Mesothelial cell of epicardium (in vitro differentiated cells): ENCODE measurements at places on chromosomes 4 and X.

GRCh38 chrX:133983974-133984845, 1.2 kb downstream of the GPC3 start:
- no peak for DNase-seq

GRCh38 chrX:155070038-155070437, 898 bp downstream of the CMC4 start:
- DNase-seq = no peak

GRCh38 chr4:184019076-184019475, 114.0 kb downstream of the STOX2 start:
- DNase-seq = no peak

DNA sequence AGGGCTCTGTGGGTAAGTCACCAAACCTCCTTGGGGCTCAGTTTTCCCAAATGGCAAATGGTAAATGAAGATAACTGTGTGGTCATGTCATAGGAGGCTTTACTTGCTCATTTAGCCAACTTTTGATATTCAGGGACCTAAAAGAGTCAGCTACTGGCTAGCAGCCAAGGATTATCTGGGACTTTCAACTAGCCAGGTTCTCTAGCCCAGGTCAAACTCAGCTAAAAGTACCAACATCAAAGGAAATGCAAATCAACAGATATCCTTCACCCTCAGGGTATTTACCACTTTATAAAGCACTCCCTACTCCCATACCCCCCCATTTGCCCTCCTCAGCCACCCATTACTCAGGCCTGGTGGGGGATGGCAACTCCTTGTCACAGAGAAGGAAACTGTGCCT, 7.5 kb downstream of the AMER1 start:
- DNase-seq = no peak

- peak; percentile 75 for DNase-seq
Measured at GRCh38 chrX:37349221-37350033, at the start of gene PRRG1. PRRG1 (plus strand) TSS chrX:37349364; CDS start chrX:37406250, 56,886 bp downstream.

DNA sequence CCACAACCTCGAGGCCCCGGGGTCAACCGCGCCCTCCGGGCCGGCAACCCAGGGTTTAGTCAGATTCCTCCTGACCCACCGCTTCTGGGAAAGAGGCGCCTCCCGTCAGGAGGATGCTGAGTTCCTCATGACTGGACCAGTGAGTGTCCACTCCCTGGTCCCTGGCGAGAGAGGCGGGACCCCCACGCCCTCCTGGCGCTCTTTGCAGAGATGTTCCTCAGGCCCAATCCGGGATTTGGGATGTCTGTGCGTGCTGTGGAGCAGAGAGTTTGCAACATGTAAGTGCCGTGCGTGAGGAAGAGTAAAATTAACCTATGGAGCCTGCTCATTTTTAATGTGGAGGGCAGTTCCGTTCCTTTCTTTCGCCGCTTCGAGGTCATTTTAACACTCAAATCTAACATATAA, 824 bp upstream of the UGDH start:
- no peak for DNase-seq

GRCh38 chr4:186096681-186097165, 7.8 kb upstream of the FAM149A start:
- DNase-seq = no peak

- no peak for DNase-seq
Measured at GRCh38 chr4:142009751-142010150, 373.4 kb downstream of the IL15 start.

DNA sequence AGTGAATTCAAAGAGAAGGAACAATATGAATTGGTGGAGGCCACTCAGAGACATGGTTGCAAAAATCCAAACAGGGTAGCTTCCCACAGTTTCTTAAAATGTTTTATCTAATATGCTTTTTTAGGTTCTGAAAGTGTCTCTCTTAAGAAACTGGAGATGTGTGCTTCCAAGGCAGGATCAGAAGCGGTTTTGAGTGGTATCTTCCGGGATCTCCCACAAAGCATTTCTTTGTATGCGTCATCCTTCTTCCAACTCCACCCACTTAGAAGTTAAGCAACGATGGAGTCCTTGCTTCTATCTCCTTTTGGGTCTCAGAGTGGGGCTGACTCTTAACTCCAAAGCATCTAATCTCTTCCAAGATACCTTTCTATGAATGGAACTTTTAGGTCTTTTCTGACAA, 196.7 kb downstream of the MID1 start:
- DNase-seq = no peak

- DNase-seq = no peak
Measured at GRCh38 chr4:25320336-25320735, 7.8 kb downstream of the ZCCHC4 start.

GRCh38 chrX:74449937-74450330, 28.6 kb downstream of the SLC16A2 start:
- no peak for DNase-seq

- DNase-seq = no peak
Measured at GRCh38 chrX:31147175-31147574, 75.3 kb upstream of the FTHL17 start.

GRCh38 chr4:169914866-169915265, 111.3 kb downstream of the MFAP3L start:
- DNase-seq = no peak

DNA sequence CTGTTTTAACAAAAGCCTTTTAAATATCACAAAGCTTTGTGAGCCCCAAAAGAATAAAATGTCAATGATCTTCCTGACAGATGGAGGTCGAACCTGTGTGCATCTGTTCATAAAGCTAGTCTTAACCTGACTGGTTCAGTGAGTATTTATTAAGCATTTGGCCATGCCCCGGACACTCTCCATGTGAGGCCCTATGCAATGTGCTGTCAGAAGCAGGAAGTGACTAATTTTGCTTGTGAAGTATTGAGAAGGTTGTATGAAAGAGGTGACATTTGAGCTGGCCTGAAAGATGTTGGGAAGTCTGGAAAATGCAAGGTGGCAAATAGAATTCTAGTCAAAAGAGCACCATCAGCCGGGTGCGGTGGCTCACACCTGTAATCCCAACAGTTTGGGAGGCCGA, 171.4 kb downstream of the MSL3 start:
- no peak for DNase-seq

GRCh38 chr4:42806303-42806835, 86.1 kb upstream of the GRXCR1 start:
- DNase-seq = no peak

DNA sequence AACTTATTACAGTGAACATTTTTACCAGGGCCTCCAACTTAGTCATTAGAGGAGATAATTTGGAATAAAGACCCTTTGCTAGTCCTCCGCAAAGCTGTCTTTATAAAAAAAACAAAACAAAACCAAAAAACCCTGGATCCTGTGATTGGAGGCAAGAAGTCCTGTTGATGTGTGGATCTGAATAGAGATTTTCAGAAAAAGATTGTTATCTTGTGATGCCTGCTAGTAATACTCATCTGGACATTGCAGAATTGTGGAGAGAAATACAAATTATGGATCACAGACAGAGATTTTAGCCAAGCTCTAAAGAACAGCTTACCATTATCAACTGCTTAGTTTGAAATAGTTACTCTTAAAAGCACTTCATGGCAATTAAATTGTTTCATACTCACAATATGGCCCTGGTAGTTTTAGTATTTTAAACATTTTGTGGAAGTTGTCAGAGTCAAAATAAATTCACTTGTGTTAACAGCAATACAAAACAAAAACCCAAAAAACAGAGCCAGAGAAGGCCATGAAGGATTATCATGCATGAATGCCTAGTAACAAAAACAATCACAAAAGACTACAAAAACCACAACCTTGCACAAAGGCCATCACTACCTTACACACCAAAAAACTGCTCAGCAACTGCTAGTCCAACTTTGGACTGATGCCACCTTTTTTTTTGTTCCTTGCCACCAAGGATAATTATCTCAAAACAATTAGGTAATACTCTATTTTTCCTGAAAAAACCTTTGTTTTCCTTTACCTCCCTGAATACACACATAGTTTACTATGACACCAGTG, 514.5 kb upstream of the SLIT2 start:
- no peak for DNase-seq

GRCh38 chr4:650951-651883, 22.9 kb downstream of the ATP5ME start:
- DNase-seq = no peak

- no peak for DNase-seq
Measured at GRCh38 chr4:23390246-23390645, 499.6 kb downstream of the PPARGC1A start.

DNA sequence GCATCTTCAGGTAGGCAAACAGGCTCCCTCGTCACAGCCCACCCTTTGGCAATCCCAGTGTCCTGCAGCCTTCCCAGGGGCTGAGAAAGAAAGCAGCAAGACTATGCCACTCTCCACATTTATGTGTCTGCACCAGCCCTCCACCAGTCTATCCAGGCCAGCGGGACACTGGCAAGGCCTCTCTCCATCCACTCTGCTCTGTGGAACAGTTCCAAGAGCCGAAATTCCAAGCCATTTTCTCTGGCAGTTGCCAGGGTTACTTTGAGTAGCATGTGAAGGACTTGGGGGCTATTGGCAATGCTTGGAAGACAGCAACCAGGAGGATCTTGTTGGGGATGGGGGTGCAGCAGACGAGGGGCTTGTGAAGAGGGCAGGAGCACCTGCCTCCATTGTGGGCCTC, 52.1 kb downstream of the TSC22D3 start:
- no peak for DNase-seq

DNA sequence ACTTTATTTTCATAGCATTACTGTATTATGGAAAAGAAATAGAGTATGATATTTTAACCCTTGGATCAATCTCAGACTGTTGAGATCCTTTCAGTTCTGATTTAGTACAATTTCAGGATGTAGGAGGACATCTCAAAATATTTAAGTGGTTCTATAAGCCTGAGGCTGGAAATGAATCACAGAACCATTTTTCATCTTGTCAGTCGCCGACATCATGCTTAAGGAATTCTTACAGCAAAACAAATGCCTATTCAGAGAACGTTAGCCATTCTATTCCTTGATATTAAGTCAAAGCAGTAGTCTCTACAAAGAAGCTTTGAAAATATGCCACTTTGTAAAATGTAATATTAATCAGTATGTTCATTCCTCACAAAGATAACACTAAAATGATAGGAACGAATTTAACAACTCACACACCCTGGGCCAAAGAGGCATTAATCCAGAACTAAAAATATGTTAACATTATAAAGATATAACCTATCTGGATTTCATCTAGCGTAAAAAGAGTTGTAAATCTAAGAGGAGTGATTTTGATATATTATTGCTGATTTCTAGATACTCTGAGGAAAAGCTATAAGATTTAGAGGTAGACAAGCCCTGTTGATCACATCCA, 152.0 kb downstream of the GASK1B start:
- no peak for DNase-seq

DNA sequence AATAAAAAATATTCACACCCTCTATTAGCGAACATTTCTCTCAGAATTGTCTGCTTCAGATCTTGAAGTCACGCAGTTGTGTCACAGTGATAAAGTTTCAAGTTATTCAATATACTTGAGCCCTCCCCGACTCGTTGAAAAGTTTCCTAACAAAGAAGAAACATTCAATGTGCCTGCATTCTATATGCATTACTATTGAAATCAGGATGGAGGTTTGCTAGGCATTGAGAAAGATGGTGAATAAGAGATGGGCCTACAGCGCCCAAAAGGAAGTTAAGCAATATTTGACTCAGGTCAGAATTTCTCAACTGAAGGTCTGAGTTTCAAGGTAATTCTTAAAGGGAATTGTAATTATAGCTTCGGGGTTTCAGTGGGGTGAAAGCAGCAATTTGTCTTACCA, 6.1 kb downstream of the TCEANC start:
- no peak for DNase-seq

- no peak for DNase-seq
Measured at GRCh38 chrX:107454302-107454701, 4.8 kb downstream of the FRMPD3 start.

- DNase-seq = no peak
Measured at GRCh38 chrX:41304178-41304577, 29.8 kb upstream of the DDX3X start.
